ENCODE measurements at places on chromosomes 1 and 21.
A peak's percentile ranks its signal among the peaks of the same experiment; 100 is the strongest.

DNA sequence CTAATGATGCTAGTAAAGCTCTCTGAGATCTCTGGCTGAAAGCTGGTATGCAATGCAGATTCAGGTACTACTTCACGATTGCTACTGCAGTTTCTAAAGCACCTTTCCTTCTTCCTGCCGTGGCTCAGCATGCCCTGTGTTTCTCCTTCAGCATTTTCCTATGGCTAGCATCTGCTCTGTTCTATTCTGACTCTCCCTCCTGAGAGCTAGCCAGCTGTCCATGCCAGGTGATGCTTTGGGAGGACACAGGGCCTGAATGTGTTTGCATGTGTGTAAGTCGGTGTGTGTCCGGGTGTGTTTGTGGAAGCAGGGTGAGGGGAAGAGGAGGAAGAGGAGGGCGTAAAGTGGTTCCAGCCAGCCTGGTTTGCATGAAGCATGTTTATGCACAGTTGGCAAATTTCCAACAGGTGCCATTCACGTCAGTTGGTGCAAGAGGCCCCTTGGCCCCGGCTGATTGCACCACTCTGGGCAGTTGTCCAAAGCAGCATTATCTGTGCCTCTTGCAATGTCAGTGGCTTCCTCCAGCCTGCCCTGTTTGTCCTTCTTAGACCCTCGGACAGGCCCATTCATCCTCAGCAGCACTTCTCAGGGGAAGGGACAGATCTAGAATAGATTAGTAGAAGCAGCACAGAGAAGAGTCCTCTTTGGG, 433.3 kb downstream of the DISC1 start:
- no peak for DNase-seq

- DNase-seq = no peak
Observed at GRCh38 chr1:27366113-27366410, 699 bp downstream of the MAP3K6 start.

DNA sequence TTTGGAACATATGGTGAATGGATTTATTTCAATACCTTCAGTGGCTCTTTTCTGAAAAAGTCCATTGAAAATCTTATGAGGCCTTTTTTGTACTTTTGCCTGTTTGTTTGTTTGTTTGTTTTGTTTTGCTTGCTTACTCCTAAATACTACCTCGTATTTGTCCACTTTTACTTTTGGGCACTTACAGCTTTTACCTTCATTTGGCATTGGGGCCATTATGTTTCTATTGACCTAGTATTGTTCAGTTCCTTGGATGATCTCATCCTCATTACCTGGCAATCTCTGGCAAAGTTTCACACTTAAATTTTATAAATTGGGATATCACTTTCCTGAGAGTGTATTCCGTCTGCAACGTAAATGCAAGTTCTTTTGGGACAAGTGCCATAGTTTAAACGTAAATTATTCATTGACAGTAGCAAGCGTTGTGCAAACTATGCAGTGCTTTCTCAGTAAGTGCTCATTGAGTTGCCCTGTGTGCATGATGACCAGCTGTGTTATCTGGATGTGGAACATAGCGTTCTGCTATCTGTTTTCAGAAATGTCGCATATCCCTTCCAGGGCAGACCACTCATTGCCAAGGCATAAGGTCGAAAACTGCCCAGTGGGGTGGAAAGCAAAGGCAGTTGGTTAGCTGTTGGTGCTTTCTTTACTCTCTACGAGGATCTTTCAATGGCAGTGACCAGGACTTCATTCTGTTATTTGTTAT, 51.1 kb downstream of the LRRC8D start:
- no peak for DNase-seq

- no peak for DNase-seq
Observed at GRCh38 chr1:228112617-228113016, 3.5 kb upstream of the MRPL55 start.

DNA sequence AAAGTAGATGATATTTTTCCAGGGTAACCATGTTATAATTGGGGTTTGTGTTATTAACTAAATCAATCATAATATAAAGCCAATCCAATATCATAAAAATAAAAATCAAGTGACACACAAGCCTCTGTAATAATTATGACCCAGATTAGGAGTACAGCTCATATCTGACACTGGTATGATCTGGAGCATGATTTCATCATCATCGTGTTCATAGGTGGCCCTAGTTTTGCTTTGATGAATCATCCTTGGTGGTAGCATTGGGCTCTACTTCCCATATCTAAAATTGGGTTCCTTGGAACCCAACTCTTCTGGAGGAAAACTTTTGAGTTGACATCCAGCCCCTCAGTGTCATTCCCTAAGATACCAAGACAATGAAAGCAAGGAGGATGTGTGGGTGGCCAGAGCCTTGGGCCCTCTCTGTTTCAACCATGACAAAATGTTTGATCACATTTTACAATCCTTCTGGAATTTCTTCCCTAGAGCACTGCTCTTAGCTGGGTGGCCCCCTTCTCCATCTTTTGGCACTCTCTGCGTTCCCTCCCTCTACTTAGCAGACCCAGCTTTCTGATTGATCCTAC, 37.0 kb upstream of the ENAH start:
- no peak for DNase-seq

GRCh38 chr1:159196543-159196942, 8.1 kb upstream of the ACKR1 start:
- DNase-seq = no peak

DNA sequence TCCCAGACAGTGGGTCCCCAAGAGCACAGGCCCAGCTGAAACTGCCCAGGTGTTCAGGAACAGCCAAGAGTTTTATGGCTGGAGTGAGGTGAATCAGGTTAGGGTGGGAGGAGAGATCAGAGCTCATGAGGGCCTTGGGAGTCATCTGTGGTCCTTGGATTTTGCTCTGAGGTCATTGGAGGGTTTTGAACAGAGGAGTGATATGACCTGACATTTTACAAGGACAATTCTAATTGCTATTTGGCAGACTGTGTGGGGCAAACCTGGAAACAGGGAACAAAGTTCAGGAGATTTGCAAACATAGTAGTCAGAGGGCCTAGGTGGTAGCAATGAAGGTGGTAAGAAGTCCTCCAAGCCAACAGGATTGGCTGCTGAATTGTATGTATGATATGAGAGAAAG, 31.1 kb upstream of the LRRN2 start:
- no peak for DNase-seq

DNA sequence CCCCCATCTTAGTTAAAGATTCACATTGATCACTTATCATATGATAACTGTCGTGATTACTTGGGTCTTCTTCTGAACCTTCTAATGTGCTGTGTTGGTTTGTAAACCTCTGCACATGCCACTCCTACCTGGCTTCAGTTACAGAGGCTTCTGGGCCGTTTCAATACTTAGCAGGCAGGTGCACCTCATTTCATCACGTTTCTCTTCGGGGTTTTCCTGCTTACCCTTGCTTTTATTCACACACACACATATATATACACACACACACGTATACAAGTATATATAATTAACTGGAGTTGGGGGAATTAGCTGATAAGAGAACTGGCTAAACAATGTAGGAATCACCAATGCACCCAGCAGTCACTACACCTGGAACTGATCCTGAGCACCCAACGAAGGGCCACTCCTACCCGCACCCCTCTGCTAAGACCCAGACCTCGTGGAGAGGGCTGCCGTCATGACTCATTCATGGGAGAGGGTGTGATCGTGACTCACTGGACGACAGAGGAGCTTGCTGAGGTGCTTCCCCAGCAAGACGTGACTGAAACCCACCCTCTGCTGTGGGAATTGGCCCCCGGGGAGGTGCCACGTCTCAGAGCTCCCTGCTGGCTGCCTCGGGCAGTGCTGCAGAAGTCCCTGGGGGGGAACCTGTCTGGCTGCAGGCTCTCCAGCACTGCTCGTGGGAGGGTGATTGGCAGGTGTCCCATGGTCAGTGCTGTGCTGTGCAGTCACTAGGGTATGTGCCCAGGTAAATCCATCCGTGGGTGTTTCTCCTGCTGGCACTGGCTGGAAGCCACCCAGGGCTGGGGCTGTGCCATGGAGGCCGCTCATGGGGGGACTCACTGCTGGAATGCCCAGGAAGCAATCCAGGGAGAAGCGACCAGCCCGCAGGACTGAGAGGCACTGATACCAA, 166.6 kb downstream of the DYRK1A start:
- DNase-seq = peak; percentile 6

DNA sequence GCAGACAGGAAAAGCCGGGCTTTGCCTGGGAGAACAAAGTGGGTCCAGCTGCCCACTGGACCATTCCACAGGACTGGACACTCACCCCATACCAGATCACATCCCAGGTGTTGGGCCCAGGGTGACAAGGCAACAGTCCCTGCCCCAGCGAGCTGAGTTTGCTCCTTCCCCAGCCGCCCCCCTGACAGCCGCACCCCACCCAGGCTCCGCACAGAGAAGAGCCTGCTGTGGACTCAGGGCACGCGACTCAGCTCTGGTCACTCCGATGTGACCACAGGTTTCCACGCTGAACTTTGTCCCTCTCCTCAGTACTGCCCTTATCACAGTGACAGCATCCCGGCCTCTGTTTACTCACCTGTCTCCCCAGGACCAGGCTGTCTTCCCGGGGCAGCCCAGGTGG, 1.2 kb downstream of the BMP8B start:
- no peak for DNase-seq

GRCh38 chr1:118487091-118487490, 302.1 kb upstream of the SPAG17 start:
- no peak for DNase-seq

DNA sequence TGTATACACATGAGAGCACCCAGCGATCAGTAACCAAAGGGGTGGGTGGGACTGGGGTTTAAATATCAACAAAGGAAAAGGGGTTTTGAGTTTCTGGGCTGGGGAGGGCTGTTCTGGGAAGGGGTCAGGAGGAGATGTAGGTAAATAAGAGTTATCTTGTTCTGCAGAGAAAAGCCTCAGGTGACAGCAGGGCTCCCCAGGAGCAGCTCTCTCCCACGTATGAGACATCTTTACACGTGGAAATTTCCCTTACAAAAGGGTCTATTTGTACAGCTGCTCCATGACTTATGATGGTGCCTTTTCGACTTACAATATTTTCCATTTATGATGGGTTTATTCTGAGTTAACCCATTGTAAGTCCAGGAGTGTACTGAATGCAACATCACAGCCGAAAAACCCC, 16.3 kb upstream of the PADI2 start:
- no peak for DNase-seq

DNA sequence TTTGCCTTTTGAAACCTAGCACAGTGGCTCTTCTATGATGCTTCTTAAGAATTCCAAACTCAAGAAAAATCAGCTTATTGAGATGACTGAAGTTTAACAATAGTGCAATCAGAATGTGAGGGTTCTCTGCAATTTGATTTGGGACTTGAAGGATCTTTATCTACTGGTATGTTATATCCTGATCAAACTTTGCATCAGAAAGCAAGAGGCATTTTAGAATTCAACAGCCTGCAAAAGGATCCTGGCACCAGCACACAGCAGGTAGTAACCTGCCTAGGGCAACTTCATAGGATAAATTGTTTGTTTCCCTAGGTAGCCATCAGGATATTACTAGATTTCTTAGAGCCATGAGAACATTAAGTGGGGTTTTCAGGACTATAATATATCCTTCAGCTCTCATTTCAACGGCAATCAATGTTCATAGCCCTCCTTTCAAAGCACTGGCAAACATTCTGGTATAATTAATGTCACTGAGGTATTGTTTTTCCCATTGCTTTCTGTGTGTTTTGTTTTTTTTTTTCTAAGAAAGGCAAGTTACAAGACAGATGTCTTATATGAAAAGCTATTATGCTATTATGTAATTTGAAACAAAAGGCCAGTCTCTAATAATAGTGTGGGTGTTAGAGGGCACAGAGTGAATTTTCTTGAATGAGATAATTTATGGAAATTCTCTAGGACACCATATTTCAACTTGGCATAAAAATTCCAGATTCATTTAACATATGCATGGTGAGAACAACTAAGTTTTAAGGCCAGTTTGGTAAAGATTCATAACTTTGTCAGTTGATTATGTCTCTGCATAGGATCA, 34.5 kb downstream of the NTNG1 start:
- DNase-seq = no peak

DNA sequence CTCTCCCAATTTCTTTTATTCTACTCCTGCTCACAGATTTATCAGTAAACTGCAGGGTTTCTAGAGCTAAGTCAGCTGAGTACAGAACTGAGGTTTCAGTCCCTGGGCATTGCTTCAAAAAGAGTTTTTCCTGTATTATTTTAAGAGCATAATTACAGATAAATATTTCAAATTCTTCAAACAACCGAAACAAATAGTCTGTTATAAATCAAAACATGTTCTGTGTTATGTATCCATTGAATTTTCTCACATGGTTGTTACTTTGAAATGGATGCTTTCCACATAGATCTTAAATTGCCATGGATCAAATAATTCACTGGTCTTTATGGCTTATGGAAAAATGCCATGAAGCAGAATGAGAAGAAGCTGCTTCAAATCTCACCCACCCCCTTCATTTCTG, 64.5 kb downstream of the LRRC8C start:
- no peak for DNase-seq

DNA sequence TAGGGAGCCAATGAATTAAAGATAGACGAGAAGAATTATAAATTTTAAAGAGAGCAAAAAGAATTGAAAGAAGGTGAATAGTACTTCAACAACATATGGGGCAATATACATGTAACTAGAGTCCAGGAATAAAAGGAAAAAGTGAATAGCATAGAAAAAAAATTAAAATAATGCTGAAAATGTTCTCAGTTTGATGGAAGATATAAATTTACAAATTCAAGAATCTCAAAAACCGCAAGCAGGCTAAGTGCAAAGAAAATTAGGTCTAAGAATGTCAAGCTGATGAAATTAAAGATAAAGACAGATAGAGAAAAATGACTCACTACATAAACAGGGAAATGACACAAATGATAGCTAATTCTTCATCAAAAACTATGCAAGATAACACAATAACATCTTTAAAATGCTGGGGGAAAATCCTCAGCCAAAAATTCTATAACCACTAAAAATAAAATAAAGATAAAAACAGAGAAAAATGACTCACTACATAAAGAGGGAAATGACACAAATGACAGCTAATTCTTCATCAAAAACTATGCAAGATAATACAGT, 326.3 kb downstream of the TBX15 start:
- no peak for DNase-seq

- DNase-seq = no peak
Observed at GRCh38 chr1:37653906-37654305, 19.2 kb upstream of the RSPO1 start.

GRCh38 chr1:54135436-54136120, 17.2 kb downstream of the CDCP2 start:
- DNase-seq = no peak

DNA sequence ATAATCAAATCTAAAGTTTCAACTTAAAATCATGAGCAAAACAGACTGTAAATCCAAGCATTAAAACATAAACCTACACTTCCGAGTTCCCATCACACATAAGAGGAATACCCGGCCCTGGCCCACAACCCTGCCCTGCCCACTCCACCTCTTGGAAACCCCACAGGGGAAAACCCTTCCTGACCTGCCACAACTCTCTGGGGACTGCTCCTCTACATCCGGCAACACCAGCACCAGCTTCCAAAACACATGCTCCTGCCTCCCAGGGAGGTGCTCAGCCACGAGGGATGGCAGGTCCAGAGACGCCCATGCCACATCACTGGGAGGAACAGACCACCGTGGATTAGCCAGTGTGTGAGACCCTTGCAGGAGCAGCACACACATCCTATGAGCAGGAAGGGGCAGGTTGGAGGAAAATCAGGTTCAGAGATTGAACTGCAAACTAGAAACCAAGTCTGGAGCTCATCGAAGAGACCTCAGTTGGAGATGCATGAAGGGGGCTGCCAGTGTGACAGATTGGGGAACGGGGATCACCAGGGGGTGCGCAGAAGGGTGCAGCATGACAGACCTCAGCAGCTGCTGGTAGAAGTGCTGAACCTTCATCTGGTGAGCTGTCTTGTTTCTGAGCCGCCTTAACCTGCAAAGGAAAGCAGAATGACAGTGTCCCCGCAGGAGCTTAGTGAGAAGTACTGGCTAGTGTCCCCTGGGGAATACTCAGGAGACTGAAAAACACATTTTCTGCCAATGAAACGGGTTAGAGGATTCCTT, 25.8 kb upstream of the LSS start:
- no peak for DNase-seq
